ENCODE measurements at places on chromosomes 16 and 17. TPM values are rescaled to one million over a fixed set of nuclear protein-coding genes. Genes with fewer than 3 reads are reported as not detected.

The CHMP6 gene
- 43.2 TPM for polyA plus RNA-seq

GRCh38 chr17:73743518-73744201 lies 99.4 kb upstream of the SDK2 start:
- DNase-seq = no peak

DNA sequence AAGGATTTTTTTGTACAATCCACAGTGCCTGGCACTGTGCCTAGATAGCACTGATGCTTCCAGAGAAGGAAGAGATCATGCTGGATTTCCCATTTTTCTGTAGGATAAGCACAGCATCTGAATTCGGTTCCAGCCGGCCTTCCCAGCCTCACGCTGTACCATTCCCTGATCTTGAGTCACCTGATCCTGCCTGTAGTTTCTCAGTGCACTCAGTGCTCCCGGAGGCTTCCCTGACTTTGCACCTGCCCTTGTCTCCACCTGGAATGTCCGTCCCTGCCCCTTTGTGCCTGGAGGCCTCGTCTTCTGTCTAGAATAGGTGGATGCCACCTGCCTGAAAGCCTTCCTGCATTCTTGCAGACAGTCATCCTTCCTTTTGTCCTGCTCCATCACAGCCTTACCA lies 179.9 kb downstream of the CCDC182 start:
- no peak for DNase-seq

The ZP2 gene
- polyA plus RNA-seq = not detected

DNA sequence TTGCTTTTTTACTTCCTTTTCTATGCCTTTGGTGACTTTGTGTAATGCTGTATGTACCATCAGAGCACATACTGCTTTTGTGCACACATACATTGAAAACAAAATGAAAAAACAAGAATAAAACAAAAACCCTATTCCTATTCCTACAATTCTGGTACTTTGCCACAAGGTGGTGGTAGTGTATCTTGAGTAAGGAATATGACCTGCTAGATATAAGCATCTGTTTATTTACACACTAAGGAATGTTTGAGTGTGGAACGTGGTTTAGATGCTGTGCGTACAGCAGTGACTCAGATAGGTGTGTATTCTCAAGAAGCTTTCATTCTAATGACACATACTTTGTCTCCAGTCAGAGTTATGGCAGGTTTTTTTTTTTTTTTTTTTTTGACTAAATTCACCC lies 606.2 kb downstream of the WWOX start:
- no peak for DNase-seq

Measured in naive thymus-derived CD8-positive, alpha-beta T cell (primary cell).